AG04450 (cell line): ENCODE measurements at places on chromosomes 2 and 18.
A peak's percentile ranks its signal among the peaks of the same experiment; 100 is the strongest.

DNA sequence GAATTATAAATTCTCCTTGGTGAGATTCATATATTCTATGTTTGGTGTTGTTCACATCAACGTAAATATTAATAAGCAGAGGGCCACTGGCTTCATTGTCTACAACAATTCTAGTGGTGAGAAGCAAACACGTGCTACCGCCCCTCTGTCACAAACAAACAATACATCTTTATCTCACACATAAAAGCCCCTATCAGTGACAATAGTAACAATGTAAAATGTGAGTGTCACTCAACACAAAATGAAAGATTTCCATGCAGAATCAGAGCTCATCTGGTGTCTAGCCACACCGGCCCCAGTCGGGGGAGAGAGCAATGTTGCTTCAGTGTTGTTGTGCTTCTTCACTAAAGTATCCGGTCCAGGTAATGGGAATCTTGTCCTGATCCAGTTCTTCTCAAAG lies 932.6 kb downstream of the SOCS6 start:
- no peak for DNase-seq

DNA sequence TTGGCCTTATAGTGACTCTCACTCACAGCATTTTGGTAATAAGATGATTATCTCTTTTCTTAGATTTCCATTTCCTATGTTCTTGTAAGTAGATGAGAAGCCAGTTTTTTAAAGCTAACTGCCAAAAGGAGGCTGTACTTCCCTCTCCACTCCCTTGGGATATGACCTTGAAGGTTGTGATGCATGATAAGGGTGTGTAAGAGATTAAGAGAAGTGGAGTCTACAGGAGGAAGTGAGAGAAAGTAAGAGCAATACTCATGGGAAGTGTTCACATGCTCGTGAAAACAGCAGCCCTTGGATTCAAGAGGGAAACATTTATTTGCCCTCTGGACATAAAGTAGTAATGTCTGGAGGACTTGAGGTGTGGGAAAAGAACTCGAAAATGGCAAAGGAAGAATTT lies 171.5 kb downstream of the EVA1A start:
- no peak for DNase-seq

GRCh38 chr2:208010506-208010905 lies 14.8 kb downstream of the PLEKHM3 start:
- no peak for DNase-seq

DNA sequence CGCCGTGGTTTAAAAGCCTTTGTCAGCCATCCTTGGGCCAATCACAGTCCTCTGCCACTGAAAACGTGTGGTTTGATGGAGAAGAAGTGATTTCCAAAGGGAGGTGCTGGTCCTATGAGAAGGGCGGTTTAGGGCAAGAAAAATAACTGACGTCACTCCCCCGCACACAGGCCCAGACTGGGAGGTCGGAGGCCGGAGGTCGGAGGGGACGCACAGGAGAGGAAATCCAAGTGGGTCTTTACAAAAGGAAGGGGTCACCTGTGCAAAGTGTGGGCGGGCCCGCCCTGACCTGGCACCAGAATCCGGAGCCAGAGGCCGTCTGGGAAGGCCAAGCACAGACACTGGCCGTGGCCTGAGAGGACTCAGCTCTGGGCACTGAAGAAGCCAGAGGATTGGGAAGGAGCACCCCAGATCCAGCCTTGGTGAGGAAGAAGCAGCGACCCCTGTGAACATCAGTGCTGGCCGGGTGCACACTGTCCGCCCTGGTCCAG lies 18.0 kb upstream of the KCNG2 start:
- DNase-seq, result no peak

GRCh38 chr2:121969166-121969565 lies 213.7 kb downstream of the TSN start:
- no peak for DNase-seq

- DNase-seq, result no peak
These were observed 13.3 kb downstream of the TUBB6 start for GRCh38 chr18:12321333-12321732.

GRCh38 chr2:219369447-219369861 lies 18.3 kb downstream of the DNPEP start:
- no peak for DNase-seq

- DNase-seq, result peak; percentile 46
These were observed 1.7 kb downstream of the ROCK2 start for GRCh38 chr2:11342551-11343367.

GRCh38 chr2:122263746-122264145 lies 508.3 kb downstream of the TSN start:
- no peak for DNase-seq

DNA sequence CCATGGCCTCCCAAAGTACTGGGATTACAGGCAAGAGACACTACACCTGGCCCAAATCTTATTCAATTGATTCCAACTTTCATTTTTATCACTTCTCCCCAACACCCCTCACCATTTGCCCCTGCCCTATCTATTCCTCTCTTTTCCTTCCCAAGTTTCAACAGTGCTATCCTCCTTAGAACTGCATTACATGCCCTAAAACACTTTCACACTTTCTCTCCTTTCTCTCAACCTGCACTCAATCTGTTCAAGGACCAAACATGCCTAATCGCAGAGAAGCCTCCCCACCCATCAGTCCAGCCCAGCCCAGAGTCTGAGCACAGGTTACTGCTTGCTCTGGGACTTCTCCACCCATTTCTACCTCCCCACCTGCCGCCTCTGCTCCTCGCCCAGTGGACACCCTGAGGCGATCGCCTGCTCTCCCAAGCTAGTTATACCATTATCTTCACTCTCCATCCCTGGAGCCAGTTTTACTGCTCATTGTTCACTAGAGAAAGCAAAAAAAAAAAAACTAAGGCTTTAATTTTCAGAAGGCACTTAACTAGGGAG lies 23.7 kb upstream of the DSG1 start:
- no peak for DNase-seq

- DNase-seq, result no peak
These were observed 151.6 kb downstream of the RAPGEF4 start for GRCh38 chr2:172887280-172887679.

DNA sequence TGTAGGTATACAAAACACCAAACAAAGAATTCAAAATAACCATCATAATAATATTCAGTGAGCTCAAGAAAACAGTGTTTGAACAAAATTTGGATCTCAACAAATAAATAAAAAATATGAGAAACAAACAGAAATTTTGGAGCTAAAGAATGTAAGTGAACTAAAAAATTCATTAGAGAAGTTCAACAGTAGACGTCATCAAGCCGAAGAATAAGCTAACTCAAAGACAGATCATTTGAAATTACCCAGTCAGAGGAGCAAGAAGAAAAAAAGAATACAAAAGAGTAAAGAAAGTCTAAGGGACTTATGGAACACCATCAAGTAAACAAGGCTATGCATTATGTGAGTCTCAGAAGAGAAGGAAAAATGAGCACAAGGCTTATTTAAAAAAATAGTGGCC lies 16.6 kb upstream of the SPP2 start:
- DNase-seq, result no peak

- no peak for DNase-seq
These were observed 158.7 kb upstream of the NCKAP5 start for GRCh38 chr2:133726973-133727372.

DNA sequence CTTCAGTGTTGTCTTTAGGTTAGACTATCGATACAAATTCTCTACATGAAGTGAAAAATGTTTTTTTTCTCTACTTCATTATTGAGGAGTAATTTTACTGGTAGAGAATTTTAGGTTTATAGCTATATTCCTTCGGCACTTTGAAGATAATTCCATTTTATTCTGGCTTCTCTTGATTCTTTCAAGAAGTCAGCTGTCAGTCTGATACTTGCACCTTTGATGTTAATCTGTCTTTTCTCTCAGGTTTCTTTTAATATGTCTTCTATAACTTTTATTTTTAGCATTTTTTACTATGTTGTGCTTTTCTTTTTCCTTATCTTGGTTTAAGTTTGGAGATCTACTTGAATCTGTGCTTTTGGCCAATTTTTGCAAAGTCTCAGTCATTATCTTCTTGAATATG lies 18.6 kb downstream of the TSPYL6 start:
- DNase-seq, result no peak

- DNase-seq, result peak; percentile 78
These were observed 47.9 kb downstream of the COL3A1 start for GRCh38 chr2:189022053-189022481.

- DNase-seq, result no peak
These were observed 37.9 kb upstream of the TTR start for GRCh38 chr18:31553800-31554199.

DNA sequence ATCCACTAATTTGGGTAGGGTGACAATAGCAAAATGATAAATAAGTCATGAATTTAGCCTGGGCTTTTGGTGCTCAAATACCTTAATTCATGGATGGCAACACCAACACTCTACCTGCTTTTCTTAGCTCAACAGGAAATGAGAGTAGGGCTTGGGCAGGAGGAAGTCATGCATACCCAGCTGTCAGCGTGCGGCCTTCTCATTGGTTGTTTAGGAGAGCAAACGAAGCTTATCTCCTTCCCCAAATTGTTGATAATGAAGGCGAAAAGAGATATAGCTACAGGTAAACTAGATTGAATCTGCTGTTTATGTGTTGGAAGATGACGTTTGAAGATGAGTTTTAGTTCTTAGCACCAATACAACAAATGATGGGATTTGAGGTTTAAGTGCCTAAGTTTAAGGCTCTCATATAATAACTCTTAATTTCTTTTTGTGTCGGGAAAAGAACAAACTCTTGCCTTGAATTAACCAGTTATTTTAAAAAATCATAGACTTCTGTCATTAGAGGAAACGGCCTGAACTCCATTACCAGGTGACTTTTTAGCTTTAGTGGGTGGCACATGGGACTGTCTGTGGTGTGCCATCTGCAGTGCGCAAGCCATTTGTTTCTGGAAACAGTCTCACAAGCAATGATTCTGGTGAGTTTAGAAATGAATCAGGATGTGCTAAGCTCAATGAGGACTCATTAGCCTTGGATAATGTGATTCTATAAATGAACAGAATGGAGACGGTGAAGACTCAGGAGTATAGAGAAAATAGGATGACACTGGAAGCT lies 19.8 kb downstream of the MAP4K4 start:
- no peak for DNase-seq

DNA sequence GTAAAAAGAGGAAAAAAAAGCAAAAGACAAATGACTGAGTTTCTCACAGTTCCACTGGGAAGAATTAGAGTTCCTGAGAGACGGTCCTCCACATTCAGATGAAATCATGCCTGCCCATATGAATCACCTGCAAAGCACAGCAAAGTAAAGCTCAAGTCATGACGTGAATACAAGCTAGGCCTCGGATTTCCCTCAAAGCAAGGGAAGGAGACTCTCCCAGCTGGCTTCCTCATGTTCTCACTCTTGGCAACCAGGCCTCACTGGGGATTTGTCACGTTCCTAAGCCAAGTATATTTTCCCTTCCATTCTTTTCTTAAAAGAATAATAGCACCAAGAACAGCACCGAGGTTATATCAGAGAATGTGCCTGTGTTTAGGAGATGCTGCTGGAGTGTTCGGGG lies 47.0 kb downstream of the CYP27C1 start:
- peak; percentile 87 for DNase-seq

DNA sequence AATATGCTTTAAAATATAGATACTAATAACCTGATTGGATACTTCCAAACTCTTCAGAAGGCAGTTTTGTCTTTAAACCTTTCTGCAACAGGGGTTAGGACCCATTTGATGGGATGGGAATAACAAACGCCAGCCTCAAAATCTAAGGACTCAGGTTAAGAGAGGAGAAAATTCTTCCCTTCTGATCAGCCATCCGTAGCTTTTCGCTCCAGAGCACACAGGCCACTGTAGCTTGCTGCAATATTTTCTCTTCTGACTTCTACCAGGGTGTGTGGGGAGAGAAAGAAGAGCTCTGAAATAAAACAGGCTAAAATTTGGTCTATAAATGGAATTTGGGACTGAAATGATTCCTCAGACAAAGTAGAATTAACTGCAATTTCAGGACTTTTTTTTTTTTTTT lies 95.1 kb downstream of the ALPK2 start:
- no peak for DNase-seq
